AG08395 (cell line): ENCODE measurements at places on chromosomes 6 and 20.

DNA sequence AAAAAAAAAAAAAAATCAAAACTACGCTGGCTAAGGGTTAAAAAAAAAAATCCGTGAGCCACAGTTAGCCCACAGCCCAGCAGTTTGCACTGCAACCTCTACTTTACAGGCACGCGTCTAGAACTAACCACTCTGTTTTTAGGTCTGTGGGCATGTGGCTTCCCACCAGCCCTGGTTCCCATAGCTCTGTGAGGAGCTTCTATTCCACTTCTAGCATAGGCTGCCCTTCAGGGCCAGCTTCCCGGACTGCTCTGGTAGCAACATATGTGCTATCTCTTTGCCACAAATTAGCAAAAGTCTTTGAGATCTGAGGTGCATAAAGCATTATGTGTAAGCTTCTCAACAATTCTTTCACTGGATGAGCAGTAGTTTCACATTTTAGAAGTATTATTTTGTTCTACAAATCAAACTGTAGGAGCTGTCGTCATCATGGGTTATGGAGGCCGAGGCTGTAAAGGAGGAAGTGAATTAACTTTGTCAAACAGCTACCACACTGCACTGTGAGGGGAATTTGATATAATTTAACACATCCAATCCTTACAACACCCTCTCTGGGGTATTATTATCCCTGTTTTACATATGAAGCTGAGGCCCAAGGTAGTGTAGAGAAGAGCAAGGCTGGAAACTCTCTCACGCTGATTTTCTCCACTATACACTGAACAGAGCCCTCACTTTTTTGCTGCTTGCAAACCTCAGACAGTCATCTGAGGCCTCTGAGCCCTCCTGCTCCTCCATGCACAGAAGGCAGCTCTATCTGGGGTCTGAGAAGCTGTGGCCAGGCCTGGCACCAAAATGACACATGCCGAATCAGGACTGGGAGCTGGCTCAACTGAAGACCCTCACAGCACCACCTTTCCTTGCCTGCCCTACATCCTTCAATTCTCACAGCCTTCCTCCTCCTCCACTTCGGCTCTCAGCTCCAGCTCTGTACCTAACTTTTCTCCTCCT, 35.4 kb downstream of the MAN1A1 start:
- DNase-seq, result no peak

- DNase-seq, result peak; percentile 18
Measured at GRCh38 chr6:27332692-27333641, 20.9 kb upstream of the POM121L2 start.

- peak; percentile 7 for DNase-seq
Measured at GRCh38 chr6:23016696-23017095, 447.3 kb downstream of the HDGFL1 start.

DNA sequence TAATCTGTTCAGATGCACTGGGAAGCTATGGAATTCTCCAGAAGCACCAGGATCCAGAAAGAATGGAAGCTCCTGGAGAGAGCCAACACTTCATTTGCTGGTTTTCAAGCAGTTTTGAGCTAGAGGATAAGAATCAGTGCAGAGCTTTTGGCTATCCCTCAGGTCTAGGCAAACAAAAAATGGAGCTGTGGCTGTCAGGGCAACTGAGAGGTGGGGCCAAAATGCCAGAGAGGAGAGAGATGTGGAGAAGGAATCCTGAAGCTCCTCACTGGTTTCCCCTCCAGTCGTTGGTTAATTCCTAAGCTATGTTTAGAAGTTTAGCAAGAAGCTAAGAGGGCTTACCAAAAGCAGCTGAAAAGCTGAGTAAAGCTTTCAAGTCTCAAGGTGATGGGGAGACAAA, 294.2 kb upstream of the JARID2 start:
- peak; percentile 24 for DNase-seq

GRCh38 chr6:27894839-27895762, 17.1 kb downstream of the OR2B2 start:
- peak; percentile 84 for DNase-seq

DNA sequence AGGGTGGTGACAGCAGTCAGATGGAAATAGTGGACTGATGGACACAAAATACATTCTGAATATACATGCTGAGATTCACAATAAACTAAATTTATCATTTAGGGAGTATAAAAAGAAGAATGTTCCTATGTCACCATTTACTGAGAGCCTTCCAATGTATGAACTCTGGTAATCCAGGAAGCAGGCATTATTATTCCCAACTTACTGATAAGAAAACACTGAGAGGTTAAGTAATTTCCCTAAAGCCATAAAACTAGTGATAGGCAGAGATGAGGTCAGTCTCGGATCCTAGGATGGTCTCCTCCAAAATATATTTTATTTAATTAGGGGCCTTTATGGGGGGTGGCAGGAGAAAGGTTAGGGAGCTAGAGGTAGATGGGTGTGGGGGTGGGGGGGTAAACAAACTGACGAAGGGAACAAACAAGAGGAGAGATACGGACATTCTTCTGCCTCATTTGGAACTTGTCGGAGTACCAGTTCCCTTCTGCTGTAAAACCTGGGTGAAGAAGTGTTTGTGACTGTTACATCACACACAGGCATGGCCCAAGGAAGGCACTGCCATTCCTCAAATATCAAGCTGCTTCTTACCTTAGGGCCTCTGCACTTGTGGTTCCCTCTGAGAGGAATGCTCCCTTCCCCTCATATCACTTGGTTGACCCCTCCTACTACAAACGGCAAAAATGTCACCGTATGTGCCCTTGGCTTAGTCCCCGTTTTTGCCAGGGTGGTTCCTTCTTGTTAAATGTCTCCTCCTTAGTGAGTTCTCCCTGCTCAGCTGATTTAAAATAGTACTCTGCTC, 6.7 kb downstream of the SAYSD1 start:
- no peak for DNase-seq

- DNase-seq, result no peak
Measured at GRCh38 chr20:63210011-63210605, 5.8 kb downstream of the YTHDF1 start.

- DNase-seq, result peak; percentile 38
Measured at GRCh38 chr20:25247518-25247955, 348 bp upstream of the PYGB start.

- peak; percentile 89 for DNase-seq
Measured at GRCh38 chr20:35992713-35993335, 24.4 kb downstream of the CNBD2 start.

DNA sequence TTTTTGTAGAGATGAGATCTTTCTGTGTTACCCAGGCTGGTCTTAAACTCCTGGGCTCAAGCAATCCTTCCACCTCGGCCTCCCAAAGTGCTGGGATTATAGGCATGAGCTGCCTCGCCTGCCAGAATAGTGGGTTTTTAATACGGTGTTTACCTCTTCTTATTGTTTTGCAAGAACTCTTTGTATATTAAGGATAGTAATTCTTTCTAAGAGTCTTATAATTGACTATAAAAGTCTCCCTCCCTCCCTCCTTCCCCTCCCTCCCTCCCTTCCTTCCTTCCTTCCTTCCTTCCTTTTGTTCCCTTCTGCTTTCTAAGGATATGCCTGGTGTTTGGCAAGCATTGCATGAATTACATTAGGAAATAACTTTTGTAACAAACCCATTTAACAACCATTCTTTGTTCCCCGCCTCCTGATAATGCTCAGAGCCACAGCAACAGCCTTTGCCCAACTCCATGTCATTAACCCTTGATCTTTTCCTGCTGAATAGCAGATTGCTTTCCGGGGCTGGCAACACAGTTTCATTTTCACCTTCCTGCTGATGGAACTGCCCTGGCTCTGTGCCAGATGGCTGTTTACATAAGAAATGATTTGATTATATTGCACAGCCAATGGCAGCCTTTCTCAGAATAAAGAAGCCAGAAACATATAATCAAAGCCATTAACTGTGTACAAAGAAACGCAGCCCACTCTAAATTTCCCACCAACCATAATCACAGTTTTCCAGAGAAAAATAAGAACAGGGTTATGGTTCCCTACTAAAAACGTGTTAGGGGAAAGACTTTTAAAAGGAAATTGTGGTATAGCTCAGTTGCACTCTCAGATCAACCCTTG, 143.7 kb upstream of the PTPN1 start:
- no peak for DNase-seq

DNA sequence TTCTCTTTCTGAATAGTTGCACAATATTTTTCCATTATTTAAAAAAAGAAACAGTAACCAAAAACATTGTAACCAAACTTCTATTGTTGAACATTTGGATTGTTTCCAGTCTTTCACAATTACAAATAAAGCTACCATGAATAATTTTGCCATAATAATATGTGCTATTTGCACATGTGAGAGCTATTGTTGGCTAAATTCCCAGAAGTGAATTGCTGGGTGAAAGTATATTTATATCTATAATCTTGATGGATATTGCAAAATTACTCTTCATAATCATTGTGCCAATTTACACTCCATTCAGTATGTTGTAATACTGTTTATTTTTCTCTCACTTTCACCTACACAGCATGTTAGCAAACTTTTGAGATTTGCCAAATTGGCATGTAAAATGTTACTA, 36.6 kb upstream of the SLC22A16 start:
- DNase-seq, result no peak

DNA sequence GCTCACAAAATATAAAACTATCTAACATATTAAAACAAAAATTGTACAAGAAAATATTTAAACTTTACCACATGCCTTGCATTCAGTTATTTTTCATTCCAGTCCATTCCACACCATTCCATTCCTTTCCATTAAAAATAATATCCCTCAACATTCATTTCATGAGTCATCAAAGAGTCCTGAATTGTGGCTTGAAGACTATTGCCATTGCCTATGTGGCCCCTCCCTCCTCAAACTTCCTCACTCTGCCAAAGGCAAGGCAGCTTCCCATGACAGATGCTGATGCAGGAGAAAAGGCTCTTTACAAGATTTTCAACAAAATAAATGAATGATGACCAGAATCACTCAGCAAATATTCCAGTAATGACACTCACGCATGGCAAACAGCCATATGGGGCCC, 31.7 kb downstream of the IL20RA start:
- DNase-seq, result peak; percentile 67

GRCh38 chr6:31651602-31652191, 764 bp downstream of the BAG6 start:
- DNase-seq, result peak; percentile 87

DNA sequence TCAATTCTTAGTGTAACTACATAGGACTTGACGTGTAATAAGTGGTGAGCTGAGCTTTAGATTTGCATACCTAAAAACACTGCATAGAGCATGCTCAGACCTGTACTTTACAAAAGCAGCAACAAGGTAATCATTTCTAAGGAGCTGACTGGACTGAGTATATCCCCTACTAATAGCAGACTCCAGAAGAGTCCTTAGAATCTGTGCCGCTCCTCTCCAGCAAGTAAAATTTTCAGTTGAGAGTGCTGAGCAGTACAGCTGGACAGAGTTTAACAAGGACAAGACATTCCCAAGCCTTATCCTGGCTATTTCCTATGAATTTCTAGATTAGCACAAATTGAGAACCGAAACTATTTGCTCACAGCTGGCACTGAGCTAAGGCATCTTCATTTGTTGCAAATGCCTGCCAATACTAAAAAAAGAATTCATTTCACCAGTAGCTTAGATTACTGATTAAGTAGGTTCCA, 26.1 kb upstream of the KLHL31 start:
- DNase-seq, result no peak

DNA sequence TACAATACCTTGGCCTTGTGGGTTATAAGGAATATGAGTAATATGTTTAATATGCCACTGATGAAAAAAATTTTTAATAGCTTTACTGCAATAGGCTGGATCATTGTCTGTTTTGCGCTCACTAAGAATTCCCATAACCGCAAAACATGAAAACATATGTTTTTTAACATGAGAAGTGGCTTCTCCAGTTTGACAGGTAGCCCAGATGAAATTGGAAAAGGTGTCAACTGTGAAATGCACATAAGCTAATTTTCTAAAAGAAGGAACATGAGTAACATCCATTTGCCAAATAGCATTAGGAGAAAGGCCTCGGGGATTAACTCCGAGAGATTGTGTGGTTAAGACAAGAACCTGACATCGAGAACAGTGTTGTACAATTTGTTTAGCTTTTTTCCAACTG, 4.9 kb downstream of the GLYATL3 start:
- no peak for DNase-seq

DNA sequence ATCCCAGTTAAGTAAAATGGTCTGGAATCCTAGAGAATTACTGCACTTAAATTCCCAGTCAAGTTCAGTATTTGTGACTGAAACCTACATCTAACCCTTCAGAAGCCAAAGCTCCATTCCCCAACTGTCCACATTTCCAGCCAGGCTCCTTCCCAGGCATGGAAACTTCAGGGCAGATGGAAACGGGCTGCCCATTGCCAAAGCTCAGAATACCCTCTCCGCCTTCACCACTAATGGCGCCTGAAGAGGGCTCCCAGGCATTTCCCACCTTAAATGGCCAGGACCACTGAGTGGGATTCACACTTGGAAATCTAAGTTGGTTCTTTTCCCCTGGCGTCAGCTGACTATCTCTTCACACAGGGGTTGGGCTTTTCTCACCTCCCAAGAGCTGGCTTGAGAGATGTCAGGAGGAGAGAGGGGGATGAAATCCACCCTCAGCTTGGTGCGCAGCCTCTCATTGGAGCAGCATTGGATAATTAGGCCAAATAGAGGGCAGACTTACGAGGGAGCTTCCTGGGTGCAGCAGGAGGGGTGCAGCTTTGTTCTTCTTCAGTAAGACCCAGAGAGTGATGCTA, 82.9 kb downstream of the ANKRD60 start:
- no peak for DNase-seq

GRCh38 chr20:51456511-51457509, 85.7 kb downstream of the NFATC2 start:
- DNase-seq, result peak; percentile 96

DNA sequence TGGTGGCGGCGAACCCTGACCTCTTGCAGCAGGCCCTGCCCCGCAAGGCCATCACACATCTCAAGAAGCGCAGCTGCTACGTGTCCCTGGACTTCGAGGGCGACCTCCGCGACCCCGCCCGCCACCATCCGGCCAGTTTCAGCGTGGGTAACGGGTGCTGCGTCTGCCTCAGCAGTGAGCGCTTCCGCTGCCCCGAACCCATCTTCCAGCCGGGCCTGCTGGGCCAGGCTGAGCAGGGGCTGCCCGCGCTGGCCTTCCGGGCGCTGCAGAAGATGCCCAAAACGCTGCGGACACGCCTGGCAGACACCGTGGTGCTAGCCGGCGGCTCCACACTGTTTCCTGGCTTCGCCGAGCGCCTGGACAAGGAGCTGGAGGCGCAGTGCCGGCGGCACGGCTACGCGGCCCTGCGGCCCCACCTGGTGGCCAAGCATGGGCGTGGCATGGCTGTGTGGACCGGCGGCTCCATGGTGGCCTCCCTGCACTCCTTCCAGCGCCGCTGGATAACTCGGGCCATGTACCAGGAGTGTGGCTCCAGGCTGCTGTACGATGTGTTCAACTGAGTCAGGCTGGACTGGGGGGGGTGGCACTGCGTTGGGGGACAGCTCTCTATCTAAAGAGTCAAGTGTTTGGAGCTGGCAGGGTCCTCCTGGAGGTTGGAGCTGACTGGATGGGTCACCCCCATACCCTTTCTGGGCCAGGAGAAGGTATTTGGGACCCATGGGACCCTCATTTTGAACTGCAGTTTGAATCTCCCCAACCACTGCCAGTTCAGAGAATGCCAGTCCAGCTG, 1.1 kb downstream of the ACTL10 start:
- peak; percentile 84 for DNase-seq
